ENCODE measurements at places on chromosomes 13 and 19.

DNA sequence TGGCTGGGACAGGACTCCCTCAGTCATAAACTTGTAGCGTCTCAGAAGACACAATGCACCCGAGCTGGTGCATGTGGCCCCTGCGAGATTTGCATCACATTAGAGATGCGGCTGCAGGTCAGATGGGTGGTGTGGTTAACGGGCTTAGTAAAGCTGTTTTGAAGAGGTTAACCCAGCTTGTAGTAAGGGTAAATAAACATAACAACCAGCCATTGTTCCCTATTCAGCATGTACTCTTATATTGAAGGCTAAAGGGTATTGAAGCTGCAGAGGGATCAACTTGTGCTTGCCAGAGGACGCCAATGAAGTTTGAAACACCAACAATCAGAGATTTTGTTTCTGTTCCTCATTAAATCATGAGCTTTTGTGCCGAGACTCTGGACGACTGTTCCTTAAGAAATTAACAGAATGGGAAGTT is 79.4 kb downstream of the ZIC5 start:
- no peak for DNase-seq

DNA sequence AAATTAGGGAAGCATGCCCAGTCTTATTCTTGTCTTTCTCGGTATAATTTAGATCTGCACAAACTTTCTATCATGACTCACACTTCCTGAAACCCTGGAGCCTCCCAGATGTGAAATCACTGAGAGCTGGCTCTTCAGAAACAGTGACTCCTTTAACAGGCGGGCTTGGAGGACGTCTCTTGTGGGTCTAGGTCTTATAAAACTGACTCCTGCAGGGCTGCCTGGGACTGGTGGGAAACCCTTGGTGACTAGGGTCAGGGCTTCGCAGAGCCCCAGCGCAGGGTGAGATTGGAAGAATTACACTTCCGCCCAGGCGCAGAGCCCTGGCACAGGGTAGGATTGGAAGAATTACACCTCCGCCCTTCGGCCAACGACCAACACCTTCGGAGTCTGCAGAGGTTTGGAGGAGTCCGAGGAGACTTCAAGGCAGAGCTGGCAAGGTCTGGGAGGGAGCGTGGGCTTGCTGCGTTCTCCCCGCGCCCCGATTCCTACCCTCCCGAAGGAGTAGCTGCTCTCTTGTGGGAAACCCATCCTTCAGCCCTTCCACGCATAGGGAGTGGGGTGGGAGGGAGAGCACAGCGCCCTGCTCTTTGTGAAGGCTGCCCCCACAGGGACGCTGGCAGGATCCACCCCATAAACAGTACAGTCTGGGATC is 43.4 kb upstream of the MAP3K10 start:
- no peak for DNase-seq

- no peak for DNase-seq
Observed at GRCh38 chr13:113585896-113586295, 1.3 kb downstream of the TFDP1 start.

- no peak for DNase-seq
Observed at GRCh38 chr13:71210861-71211260, 656.1 kb downstream of the DACH1 start.

GRCh38 chr13:75587679-75588078 is 38.1 kb downstream of the UCHL3 start:
- no peak for DNase-seq

DNA sequence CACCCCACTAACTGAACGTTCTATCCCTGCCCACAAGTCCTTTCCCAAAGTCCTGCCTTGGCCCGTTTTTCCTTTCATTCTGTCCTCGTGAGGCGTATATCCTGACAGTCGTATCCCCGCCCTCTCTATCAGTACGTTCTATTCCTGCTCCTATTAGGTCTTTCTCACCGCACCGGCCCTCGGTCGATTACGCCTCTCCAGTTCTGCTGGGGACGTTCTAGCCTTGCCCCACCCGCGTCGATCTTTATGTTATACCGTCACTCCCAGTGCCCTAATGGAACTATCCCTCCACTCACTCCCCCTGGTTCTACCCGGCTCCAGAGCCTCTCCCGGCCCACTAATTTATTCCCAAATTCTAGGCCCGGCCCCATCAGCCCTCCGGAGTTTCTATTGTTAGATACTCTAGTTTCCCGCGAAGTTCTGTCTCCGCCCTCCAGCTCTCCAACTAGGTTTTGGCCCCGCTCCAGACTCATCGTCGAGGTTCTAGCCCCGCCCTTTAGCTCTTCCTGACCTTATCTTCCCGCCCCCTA is 2.0 kb downstream of the PLAUR start:
- DNase-seq: no peak

GRCh38 chr13:48773531-48774275 is 120.0 kb downstream of the CYSLTR2 start:
- no peak for DNase-seq

- no peak for DNase-seq
Observed at GRCh38 chr13:30044932-30045331, 194.5 kb upstream of the UBL3 start.

GRCh38 chr19:3343619-3344502 is 22.5 kb upstream of the NFIC start:
- DNase-seq: no peak

- DNase-seq: no peak
Observed at GRCh38 chr19:52007451-52007805, 583 bp downstream of the ZNF615 start.

- no peak for DNase-seq
Observed at GRCh38 chr13:48496271-48497161, 36.4 kb downstream of the RCBTB2 start.

DNA sequence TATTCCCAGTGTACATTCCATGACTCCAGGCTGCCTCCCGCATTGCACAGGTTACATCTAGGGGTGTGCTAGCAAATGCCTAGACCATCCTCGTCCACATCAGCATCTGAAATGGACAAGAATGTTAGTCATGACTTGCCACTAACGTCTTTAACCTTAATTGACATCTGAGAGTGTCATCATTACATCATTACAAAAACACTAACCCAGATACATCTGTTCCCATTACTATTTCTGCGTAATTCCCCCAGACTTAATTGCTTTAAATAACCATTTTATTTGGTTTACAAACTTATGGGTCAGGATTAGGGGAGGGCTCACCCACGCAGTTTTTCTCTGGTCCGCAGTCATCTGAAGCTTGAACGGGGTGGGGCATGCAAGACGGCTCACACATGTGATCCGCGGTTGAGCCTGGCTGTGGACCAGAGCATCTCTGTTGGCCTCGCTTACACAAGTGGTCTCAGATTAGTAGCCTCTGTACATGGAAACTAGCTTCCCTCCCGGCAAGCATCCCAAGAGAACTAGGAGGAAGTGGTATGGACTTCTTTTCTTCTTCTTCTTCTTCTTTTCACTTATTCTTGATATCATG is 15.9 kb downstream of the KL start:
- DNase-seq: no peak

DNA sequence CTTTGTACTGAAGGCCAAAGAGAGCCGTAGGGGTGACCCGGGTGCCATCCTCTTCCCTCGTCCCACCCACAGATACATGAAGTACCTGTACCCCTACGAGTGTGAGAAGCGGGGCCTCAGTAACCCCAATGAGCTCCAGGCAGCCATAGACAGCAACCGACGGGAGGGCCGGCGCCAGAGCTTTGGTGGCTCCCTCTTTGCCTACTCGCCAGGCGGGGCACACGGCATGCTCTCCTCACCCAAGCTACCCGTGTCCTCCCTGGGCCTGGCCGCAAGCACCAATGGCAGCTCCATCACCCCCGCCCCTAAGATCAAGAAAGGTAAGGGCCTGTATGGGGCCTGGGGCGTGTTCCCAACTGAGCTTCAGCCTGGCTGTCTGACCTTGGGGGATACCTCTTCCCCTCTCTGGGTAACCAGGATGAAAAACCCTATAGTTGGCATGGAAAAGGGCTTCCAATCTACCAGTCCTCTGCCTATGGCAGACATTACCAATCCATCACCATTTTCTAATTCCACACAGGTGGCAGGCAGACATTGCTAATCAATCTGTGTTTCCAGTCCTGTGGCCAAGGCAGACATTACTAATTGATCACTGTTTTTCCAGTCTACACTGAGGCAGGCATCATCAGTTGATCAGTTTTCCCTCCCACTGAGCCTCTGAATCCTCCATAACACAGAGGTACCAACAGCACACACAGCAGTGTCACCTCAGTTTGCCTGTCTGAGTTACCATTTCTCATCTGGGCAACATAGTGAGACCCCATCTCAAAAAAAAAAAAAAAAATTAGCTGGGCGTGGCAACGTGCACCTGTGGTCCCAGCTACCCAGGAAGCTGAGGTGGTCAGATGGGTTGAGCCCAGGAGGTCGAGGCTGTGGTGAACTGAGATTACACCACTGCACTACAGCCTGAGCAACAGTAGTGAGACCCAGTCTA is 19.1 kb upstream of the WDR18 start:
- no peak for DNase-seq

- DNase-seq: no peak
Observed at GRCh38 chr13:80989747-80990146, 648.8 kb upstream of the SPRY2 start.

DNA sequence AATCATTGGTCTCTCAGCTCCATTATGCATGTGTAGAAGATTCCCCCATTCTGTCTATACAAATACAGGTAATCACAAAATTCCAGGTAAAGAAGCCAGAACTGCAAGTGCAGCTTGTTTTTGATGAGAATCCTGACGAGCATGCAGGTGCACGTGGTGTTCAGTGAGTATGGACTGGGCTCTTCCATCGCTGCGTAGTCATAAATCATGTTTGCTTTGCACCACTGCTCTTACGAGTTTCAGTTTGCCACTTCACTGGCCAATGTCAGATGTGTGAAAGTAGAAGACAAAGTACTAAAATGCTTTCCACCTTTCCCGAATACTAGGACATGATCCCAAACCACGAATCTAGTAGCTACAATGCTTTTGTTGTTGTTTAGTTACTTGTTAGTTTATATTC is 390.7 kb downstream of the LIG4 start:
- DNase-seq: no peak

- DNase-seq: no peak
Observed at GRCh38 chr13:80094526-80094925, 246.4 kb downstream of the SPRY2 start.

- no peak for DNase-seq
Observed at GRCh38 chr13:27172495-27172842, 858 bp upstream of the USP12 start.

- DNase-seq: no peak
Observed at GRCh38 chr13:87954091-87954490, 282.9 kb downstream of the SLITRK5 start.

GRCh38 chr19:10408511-10409283 is 5.4 kb upstream of the CDC37 start:
- no peak for DNase-seq

DNA sequence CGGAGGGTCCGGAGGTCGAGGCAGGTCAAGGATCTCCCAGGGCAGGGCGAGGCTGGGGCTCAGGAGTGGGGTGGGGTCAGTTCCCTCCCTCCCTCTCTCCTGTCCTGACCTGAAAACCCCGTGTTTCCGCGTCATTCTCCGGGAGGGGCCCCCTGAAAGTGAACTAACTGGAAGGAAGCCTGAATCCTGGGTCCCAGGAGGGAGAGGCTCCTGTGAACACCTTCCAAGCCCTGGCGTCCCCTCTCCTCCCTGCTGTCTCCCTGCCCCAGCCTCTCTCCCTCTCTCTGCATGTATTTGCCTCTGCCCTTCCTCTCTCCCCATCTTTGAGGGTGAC is 741 bp upstream of the CADM4 start:
- DNase-seq: no peak

GRCh38 chr19:10736916-10737551 is 19.2 kb downstream of the DNM2 start:
- DNase-seq: no peak

GRCh38 chr13:103931885-103932284 is 865.7 kb upstream of the SLC10A2 start:
- DNase-seq: no peak
